Hematopoietic multipotent progenitor cell (in vitro differentiated cells): ENCODE measurements at places on chromosomes 4 and X.

DNA sequence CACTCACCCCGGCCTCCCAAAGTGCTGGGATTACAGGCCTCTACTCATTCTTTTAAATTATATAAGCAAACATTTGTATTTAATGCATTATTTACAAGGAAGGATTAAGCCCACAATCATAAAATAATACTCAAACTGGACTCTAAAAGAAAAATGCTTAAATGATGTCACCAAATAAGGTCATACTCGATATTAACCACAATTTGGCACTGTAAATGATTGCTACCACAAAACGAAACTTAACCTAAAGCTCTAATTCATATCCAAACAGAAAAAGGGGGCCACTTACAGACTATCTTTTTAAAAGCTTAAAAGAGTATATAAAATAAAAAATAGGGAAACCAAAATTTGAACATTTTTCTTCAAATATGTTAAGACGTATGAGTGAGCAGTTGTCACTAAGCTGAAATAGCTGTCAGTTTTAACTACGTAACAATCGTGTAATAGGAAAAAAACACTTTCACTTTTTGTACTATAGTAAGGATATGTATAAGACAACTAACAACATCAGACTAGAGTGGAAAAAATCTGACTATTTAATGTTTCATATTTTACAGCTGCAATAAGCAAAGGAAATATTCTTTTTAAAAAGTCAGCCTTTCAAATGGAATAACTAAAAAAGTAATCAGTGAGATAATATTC lies 108.2 kb upstream of the GPR34 start:
- peak; percentile 28 for DNase-seq

DNA sequence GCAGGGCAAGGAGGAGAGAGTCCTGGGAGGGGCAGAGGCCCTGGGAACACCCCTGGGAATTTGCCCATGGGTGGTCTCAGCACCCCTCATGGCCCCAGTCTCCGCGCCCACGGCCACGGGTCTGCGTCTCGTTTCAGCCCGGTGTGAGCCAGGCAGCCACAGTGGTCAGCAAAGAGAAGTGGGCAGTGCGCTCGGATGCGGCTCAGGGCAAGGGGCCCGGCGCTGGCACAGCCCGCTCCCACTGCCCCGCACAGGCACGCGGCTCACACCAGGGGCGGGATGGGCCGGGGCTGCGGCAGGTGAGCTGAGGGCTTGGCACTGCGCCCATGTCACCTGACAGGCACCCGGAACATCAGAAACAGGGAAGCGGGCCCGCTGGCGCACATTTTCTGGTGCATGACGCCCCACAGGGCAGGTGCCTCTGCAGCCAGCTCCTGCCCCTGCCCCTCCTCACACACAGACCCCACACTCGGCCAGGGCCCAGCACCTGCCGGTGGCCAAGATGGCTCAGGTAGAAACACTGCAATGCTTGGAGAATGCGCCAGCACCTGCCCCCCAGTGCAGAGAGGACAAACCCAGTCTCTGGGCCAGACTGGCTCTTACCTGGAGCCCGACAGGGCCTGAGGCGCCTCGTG lies 41.9 kb upstream of the MXD4 start:
- no peak for DNase-seq

- no peak for DNase-seq
Measured at GRCh38 chr4:162912482-162912881, 254.2 kb downstream of the NAF1 start.

- DNase-seq = peak; percentile 27
Measured at GRCh38 chr4:4384837-4385236, 2.1 kb upstream of the NSG1 start.

DNA sequence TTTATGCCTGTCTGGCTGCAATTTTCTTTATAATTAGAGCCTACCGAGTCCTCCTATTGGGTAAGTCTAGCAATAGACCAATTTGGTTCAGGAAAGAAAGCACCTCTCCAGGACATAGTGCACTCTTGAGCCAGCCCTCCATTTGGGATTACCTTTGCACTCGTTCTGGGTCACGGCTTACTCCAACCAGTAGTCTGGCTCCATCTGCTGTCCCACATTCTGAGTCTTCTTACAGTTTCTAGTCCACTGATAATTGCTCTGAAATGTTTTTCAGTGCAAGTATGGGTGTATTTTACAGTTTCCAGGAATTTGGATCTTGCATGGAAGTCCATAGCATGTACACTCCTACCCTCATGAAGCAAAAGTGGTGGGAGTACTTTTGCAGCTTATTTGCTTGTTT lies 34.8 kb upstream of the USP51 start:
- DNase-seq = no peak

DNA sequence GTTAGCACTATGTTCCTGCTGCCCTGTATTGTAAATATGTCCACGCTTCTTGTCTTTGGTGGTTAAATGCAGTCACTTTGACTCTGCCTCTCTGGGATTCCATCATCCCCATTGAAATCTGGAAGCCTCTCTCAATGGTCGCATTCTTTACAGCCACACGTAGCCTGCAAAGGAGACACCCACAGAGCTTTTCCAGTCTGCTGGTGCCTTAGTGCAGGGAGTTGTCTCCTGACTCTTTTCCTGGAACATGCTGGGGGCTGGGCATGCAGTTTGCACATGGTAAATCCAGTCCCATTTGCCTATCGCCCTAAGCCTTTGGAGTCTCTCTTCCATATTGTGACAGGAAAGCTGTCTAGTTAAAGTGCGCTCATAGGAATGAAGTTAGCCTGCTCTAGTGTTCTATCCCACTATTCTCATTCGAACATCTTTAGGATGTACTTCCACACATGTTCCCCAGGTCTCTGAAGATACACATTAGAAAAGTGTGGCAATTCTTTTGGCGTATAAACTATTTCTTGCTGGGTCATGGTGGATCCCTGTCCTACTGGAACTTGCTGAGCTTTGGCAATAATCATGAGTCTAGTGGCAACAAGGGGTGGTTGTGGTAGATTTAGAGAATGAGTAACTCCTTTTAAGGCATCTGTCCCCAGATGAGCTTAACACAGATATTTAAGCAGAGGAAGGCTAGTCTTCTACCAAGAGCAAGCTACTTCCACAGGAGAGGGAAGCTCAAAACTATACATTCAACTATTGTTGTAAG lies 33.7 kb downstream of the COQ2 start:
- no peak for DNase-seq

DNA sequence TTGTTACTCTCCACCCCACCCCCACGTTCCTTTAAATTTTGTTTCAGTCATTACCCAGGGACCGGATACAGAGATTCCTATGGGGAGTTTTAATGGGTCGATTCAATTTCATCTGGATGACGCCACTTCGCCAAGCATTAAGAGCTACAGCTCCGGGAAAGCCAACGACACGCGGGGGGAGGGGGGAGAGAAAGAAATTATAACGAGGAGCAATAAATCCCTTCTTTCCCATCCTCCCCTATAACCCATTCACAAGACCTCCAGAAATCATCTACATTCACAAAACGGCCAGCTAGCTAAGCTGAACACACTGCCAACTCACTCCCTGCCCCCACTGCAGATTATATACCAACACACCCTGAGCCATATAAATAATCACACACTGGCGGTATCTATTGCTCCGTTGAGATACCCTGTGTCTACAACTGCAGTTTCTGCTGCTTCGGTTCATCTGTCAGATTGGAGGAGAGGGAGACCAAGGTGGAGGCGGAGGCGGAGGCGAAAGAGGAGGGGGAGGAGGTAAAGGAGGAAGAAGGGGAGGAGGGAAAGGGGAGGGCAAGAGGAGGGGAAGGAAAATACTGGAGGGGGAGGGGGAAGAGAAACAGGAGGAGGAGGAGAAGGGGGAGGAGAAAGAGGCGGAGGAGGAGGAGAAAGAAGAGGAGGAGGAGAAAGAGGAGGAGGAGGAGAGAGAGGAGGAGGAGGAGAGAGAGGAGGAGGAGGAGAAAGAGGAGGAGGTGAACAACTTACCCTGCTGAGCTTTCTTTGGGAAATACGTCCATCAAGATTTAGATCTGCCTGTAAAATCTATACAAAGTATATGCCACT lies 113.9 kb upstream of the VAMP7 start:
- peak; percentile 35 for DNase-seq

DNA sequence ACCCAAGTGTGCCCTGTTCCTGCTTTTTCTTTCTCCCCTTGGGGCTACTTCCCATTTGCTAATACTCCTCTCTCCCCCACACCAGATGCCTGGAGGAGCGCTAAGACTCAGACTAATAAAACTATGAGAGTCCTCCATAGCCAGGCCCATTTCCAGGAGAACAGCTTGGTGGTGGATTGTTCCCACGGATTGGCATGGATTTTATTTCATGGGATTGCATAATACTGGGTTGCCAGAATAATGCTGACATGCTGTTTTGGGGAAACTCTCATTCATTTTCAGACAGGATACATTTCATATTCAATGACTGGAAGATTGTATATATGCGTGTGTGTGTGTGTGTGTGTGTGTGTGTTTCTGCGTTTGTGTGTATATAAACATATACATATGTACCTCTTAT lies 447.5 kb upstream of the PITX2 start:
- no peak for DNase-seq

DNA sequence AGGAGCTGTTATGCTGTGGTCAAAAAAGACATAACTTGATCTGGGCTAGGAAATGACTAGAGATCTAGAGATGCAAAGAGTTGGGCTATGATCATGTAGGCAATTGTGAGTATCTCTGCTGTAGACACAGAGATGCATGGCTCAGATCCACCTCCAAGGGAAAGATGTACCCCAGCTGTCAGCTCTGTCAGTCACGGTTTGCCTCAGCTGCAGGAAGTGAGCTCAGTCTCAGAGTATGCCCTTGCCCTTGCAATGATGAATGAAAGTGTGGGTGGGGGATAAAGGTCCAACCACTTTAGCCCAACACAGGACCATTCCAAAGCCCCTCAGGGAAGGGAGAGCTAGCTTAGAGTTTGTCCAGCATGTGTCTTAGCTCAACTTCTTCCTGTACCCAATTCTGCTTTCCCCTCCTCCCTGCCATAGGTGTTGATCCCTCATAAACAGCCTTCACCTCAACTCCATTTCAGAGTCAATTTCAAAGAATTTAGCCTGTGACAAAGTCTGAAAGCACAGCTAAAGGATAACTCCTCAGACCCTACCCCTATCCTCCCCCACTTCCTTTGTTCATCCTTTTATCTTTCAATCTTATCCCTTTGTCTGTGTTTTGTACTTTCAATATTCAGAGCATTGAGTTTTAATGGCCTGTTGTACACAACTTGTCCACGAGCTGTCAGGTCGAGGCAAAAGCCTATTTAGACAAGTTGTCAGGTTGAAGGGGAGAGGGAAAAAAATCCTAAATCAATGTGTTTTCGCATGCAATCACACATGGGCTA lies 90.6 kb downstream of the MID1IP1 start:
- DNase-seq = no peak

GRCh38 chr4:113008716-113009115 lies 40.7 kb upstream of the ANK2 start:
- no peak for DNase-seq
